A549 treated with dexamethasone at 1 μM for 4 hours (cell line): ENCODE measurements at places on chromosomes 7 and 10. TPM values are rescaled to one million over a fixed set of nuclear protein-coding genes. Genes with fewer than 3 reads are reported as not detected.

SLC26A5 gene
- total RNA-seq = not detected in 5 replicates

XRCC2 gene
- 3.7 to 5.6 TPM (median 5.2 TPM) in 5 replicates for total RNA-seq

LGI1 gene
- not detected in 5 replicates for total RNA-seq

SSMEM1 gene
- total RNA-seq = not detected in 5 replicates

SPRN gene
- total RNA-seq = 0.30 to 0.41 TPM (median 0.33 TPM) in 5 replicates

STN1 gene
- 21.0 to 24.0 TPM (median 22.0 TPM) in 5 replicates for total RNA-seq

PDE1C gene
- 2.4 to 4.0 TPM (median 3.1 TPM) in 5 replicates for total RNA-seq

PRKCQ gene
- total RNA-seq = 3.9 to 4.5 TPM (median 4.2 TPM) in 5 replicates

KCNH2 gene
- 3.9 to 6.3 TPM (median 5.7 TPM) in 5 replicates for total RNA-seq

SH2B2 gene
- 1.4 to 3.5 TPM (median 2.7 TPM) in 5 replicates for total RNA-seq
